ENCODE measurements at places on chromosomes 7 and 10.
A peak's percentile ranks its signal among the peaks of the same experiment; 100 is the strongest.

DNA sequence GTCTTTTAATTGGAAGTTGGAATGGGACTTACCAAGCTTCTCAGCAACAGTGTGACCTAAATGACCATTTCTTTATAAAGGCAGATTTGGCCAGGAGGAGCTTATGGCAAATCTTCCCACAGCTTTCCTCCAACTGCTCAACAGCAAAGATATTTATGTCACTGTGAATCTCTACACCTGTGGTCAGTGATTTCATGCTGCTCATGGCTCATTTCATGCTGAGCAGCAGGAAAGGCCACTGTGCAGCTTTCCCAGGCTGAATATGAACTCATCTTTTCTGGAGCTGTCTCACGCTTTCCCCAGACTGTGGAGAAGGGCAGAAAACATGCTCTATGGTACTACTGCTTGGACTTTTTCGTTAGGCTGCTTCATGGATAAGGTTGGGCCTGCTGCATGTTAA, 29.8 kb downstream of the CALCR start:
- no peak for DNase-seq

- peak; percentile 36 for DNase-seq
Observed at GRCh38 chr7:38704041-38704547, 72.9 kb upstream of the AMPH start.

GRCh38 chr7:156764016-156764669, 123.6 kb downstream of the RNF32 start:
- peak; percentile 95 for DNase-seq

DNA sequence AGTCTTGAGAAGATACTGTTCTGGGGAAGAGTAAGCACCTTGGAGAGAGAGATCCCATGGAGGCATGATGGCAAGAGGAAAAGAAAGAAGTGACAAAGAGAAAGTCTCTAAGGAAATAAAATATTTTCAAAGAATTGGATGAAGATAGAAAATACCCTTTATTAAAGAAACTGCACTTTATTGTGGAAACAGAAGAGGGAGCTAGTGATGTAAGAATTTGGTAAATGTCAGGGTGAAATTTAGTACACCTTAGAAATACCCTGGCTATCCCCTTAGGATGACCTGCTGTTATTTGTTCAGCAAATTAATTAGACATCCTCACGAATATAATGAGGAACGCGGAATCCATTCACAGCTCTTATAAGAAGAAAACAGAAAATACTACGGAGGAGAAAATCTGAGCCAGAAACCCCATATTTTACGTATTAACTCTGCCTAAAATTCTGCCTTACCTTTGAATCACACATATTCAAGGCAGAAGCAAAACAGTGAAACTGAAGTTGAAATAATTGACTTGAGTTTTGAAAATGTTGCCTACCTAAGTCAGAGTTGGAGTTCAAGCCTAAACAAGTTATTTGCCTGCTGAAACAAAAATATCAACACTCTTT, 90.7 kb downstream of the TFPI2 start:
- DNase-seq: peak; percentile 37

DNA sequence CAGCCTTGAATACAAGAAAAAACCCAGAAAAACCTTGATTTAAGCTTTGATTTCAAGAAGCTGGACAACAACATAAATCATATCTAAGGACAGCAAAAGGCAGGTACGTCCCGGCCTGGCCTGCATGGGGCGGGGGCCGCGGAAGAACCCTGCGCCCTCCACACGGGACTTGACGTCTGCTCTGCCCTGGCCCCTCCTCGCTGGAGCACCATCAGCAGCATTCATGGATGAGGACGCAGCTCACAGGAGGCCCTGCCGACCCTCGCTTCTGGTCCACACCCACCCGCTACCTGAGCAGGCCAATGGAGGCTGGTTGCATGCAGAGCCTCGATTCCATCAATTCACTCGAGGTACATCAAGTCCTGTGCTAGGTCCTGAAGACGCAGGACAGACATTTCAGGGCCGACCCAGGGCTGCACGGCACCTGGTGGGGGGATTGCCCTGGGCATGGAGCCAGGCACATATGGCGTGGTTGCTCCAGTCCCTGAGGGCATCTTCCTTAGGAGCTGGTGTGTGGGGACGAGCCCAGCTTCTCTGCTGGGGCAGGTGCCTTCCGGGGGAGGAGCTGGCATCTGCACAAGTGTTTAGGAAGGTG, 63.1 kb upstream of the NKX6-2 start:
- no peak for DNase-seq

DNA sequence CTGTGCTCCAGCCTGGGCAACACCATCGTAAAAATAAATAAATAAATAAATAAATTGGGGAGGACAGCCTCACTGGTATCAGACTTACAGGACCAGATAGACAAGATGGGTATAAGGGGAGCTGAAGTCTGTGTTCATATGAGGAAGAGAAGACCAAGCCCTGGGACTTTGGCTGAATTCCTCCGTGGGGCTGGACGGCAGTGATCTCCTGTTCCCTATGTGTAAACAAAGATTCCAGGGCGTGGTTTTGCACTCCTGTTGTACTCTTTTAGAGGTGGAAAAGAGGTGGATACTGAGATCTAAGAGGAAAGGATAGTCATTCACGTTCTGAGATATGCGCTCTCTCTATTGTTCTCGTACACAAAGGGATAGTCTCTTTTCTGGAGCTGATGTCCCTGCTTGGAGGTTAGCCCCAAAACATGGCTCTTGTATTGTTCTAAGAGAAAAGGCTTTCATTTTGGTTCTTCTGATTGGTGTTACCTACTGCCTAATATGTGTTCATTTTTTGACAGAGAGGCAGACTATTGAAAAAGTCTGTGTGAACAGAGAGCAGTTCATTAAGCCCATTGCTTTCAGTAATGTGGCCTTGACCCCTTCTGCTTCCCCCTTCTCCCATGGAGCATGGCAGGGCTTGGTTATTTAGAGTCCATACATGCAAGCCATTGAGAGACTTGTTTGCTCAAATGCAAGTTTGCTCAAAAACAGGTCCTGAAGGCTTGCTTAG, 12.3 kb downstream of the KCTD7 start:
- no peak for DNase-seq

DNA sequence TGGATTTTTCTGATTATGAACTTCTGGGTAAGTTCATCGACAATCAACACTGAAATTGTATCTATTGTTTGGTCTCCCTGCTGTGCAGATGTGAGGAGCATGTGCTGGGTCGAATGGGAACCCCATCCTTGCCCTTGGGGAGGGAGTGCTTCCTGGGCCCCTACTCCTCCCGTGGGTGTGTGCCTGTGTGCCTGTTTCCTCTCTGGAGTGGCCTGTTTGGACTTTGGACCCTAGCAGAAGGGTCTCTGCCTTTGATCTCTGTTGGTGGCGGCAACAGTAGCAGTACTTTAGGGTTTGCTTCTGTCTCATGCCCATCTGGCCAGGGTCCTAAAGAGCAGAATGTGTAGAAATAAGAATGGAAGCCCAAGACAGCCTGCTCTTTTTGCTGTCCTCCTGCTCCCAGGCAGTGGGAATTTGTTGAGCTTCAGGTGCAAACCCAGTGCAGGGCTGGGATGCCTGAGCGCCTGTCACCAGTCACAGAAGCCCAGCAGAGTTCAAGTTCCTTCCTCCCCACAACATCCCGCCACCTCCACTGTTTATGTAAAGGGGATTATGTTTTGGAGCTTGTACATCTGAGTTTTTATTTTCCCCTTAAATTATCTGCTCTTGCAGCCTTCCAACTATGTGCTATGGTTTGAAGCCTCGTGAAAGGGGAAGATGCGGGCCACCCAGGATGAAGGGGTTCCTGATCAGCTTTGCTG, 1.5 kb upstream of the TACR2 start:
- DNase-seq: peak; percentile 65

GRCh38 chr7:99115379-99115778, 28.5 kb downstream of the SMURF1 start:
- no peak for DNase-seq

DNA sequence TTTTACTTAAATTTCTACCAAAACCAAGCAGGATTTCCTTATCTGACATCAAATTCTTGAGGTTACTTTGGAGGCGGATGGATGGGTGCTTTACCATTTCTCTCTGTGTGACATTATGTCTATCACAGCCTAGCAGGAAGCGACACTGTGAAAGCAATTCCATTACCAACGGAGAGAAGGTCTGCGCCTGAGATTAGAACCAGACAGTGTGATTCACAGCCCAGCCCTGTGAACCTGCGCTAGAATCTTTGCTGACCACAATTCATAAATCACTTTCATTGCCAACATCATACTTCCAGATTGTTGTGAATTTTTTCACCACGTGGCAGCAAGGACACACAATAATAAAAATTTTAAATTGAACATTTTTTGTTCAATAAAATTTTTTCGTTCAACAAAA, 126.5 kb downstream of the CUBN start:
- DNase-seq: no peak

- DNase-seq: no peak
Observed at GRCh38 chr7:159040912-159041711, 103.6 kb downstream of the VIPR2 start.

- peak; percentile 69 for DNase-seq
Observed at GRCh38 chr10:103820101-103821062, 35.0 kb downstream of the SH3PXD2A start.

- DNase-seq: no peak
Observed at GRCh38 chr7:44898039-44898438, 12.7 kb upstream of the PURB start.

- no peak for DNase-seq
Observed at GRCh38 chr7:100029596-100029995, 14.2 kb downstream of the ZKSCAN1 start.

- peak; percentile 71 for DNase-seq
Observed at GRCh38 chr10:117175215-117175900, 21.9 kb upstream of the KCNK18 start.

Data from NCI-H69 (cell line).